ENCODE measurements at places on chromosomes 2 and 18. TPM values are rescaled to one million over a fixed set of nuclear protein-coding genes. Genes with fewer than 3 reads are reported as not detected.

GRCh38 chr2:85933753-85934594, 45.2 kb upstream of the ST3GAL5 start:
- DNase-seq = peak; percentile 80

NT5C1B gene
- total RNA-seq = not detected

DNA sequence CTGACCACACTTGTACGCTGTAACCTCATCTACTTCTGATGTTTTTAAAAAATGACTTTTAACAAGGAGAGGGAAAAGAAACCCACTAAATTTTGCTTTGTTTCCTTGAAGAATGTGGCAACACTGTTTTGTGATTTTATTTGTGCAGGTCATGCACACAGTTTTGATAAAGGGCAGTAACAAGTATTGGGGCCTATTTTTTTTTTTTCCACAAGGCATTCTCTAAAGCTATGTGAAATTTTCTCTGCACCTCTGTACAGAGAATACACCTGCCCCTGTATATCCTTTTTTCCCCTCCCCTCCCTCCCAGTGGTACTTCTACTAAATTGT, 2.1 kb downstream of the RHOB start:
- no peak for DNase-seq

DNA sequence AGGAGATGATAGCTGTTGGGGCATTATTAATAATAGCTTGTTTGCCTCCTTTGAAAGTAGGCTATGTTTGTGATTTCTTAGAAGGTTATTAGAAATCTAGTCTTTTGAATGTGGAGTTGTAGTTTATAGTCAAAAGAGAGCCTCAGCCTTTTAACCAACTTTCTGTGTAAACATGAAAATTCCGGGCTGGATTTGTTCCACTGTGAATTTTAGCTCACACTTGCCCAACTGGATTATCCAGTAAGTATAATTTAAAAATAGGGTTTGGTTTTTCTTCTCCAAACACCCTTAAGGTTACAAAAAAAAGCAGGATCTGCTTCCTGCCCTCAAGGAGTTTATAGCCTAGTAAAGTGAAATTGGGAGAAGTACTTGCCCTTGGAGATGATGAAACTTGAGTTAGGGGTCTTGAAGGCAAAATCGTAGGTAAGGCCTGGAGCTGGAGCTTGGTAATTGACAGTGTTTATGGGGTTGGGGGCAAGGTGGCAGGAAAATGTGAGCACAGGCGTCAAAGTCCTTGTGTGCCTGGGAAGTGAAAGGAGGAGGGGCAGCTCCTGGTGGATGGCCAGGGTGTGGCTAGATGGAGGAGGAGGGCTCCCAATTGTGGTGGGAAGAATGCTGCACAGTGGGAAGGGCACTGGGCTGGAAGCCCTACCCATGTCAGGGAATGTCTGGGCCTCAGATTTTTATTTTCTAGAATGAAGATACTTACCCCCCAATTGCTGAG, 21.3 kb downstream of the ITGA6 start:
- no peak for DNase-seq

DNA sequence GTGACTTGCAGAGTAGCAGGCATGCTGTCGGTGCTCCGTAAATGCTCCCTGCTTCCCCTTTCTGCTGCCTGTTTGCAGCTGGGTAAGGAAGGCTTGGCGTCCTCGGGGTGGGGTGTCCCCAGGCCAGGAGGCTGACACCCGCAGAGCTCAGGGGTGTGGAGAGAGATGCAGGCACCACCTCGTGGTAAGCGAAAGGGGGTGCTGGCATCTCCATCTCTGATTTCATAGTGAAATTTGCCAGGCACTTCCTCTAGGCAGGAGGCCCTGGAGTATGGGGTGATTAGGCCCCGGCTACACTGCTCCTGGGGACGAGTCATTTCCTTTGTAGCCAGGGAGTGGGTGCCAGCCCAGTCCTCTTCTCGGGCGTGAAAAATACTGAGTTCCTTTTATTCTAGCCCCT, 160.4 kb downstream of the KLHL29 start:
- peak; percentile 47 for DNase-seq

DNA sequence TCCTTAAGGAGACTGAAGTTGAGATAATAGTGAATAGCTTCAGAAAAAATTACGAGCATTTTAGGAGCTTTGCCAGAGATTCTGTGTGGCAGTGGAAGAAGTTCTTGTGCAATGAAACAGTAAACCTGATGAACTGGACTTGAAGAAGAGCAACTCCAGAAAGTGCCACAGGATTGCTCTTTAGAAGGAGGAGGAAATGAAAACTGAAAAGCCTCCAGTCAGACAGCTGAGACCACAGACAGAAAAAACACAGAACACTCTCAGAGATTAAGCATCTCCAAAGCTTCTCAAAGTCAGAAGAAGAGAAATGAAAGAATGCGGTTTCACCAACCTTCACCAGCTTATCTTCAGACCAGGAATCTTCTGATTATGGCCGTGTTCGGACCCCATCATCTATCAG, 329.7 kb upstream of the CNTNAP5 start:
- no peak for DNase-seq

- peak; percentile 21 for DNase-seq
Measured at GRCh38 chr2:44741507-44741906, 200.0 kb upstream of the SIX3 start.

CYBRD1 gene
- total RNA-seq = 186 TPM

GRCh38 chr2:181354626-181355025, 102.6 kb upstream of the ITGA4 start:
- DNase-seq = peak; percentile 21

PCARE gene
- not detected for total RNA-seq

REG3G gene
- total RNA-seq = not detected

ACVR1C gene
- total RNA-seq = not detected

DNA sequence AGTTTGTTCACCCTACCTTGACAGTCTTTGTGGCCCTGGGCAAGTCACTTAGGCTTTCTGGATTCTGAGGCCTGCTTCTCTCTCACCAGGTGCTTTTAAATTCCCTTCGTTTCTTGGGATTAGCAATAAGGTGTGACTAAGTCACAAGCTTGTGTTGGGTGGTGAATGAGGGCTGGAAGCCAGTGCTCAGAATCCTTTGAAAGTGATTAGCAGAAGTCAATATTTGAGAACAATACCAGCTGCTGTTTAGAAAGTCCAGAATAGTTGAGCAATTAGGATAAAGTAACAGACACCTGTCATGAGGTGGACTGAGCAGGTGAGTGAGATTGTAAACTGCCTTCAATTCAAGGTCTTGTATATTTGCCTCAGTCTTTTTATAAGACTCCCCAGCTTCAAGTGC, 19.3 kb upstream of the MGAT5 start:
- no peak for DNase-seq

DNA sequence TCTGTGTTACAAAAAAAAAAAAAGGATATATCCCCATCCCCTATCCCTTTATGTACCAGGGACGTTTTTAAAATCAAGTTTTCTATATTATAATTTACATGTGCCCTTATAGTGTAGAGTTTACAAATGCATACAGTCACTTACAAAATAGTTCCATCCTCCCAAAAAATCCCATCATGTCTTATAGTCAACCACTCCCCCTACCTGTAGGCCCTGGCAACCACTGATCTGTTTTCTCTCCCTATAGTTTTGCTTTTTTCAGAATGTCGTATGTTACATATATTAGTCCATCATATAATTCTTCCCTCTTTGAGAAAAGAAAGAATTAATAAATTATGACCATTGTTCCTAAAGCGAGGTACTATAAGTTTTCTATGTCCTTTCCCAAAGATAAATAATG, 17.8 kb downstream of the CFAP210 start:
- DNase-seq = no peak

DNA sequence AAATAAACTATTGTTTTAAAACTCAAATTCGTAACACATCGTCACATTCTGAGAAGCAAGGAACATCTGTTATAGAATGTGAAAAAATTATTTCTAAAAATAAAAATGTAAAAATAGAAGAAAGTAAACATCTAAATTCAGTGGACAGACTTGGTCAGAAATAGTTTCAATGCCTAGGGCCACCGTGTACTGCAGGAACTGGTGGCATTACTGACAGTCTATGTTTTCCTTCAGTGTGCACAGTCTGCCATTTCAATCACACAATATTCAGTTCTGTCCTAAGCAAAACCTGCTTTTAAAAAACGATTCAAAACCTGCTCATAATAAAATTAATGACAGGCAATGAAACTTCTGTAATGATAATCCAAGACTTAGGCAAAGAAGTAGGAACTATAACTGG, 190.1 kb downstream of the ERBB4 start:
- DNase-seq = no peak

GRCh38 chr2:234395891-234396420, 100.9 kb downstream of the ARL4C start:
- no peak for DNase-seq

DNA sequence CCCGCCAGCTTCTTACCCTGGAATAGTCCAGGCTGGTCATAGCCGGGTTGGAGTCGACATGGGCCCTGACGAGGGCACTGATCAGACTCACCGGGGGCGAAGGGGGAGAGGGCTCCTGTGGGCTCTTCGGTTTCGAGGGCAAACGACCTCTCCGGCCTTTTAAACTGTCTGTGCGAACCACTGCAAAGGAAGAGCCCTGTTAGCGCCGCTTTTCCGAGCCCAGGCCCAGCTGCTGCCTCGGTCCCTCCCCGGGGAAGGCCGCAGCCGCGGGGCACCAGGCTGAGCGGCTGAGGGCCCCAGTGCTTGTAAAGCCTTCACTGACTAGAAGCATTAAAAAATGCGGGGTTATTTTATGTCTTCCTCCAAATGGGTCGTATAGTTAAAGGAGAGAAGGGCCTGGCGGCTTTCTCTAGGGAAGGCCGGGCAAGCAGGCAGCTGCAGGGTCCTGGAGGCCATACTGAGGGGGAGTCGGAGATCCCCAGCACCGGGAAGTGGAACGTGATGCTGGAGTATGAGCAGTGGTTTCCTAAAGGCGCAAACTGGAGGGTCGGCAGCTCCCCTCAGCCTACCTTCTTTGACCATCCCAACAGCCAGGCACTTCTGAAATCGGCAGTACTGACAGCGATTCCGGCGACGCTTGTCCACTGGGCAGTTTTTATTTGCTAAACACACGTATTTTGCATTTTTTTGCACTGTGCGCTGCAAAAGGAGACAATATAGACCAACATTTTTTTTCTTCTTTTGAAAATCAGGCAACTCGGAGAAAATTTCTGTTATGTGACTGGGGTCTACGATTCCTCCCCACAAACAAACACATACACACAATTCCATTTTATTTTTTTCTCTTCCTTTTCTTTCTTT, 4.5 kb downstream of the NR4A2 start:
- DNase-seq = no peak

GRCh38 chr2:126635281-126635680, 20.7 kb upstream of the GYPC start:
- no peak for DNase-seq

DNA sequence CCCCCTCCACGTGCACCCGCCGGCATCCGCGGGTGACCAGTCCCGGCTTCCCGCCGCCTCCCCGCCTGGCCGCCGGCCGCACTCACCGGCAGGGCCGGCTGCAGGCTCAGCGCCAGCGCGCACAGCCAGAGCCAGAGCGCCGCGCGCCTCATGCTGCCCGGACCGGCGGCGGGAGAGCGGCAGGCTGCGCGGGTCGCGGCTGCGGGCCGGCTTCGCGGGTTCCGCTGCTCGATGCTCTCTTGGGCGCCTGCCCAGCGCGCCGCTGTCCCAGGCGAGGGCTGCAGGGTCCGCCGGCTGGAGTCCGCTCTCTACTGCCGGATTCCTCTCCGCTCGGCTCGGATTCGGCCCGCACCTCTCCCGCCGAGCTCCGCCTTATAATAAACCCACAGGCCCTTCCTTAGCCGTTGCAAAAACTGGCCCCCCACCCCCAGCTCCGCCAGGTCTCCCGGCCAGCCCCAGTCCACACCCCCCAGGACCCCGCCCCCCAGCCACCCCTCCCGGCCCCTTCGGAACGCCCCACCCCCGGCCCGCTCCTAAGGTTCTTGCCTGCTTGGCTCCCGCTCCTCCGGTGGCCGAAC, at the start of gene SDC1:
TSS of gene SDC1 (minus strand) at position 415 of the 578 bp plus-strand sequence. CDS start at position 152, 263 bp downstream.
- DNase-seq = peak; percentile 68

DNA sequence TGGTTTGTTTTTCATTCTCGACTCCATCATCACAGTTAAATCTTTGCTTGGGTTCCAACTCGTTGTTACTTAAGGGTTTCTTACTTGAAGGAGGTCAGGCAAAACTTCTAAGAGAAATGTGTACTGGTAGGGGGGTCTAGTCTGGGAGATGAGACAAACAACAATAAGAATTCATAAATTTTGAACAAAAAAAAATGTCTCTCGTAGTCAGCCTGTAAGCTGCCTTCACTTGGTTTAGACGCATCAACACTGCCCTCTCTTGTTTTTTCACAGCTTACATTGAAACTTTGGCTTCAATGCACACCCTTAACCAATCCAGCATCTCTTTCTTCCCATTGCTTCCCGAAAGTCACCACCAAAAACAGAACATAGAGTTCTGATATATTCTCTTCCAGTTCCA, 576.4 kb upstream of the PIK3C3 start:
- DNase-seq = peak; percentile 66

DNA sequence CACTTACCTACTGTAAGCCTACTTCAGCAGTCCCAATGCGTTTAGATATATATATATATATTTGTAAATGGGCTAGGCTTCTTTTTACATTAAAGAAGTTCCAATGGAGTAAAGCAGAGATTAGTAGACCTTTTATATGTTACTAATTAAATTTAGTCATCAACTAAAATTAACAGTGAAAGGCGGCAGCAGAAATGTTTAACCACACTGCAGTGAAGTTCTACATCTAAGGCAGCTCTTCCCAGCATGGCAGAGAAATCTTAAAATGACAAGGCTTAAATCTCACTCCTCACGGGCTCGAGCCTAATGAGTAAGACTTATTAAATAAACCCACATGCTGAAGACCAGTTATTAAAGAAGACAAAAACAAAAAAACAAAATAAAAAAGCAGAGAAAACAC, 19.1 kb upstream of the KANSL1L start:
- DNase-seq = no peak

HOXD8 gene
- 11.6 TPM for total RNA-seq

SH3RF3 gene
- 3.6 TPM for total RNA-seq

DNA sequence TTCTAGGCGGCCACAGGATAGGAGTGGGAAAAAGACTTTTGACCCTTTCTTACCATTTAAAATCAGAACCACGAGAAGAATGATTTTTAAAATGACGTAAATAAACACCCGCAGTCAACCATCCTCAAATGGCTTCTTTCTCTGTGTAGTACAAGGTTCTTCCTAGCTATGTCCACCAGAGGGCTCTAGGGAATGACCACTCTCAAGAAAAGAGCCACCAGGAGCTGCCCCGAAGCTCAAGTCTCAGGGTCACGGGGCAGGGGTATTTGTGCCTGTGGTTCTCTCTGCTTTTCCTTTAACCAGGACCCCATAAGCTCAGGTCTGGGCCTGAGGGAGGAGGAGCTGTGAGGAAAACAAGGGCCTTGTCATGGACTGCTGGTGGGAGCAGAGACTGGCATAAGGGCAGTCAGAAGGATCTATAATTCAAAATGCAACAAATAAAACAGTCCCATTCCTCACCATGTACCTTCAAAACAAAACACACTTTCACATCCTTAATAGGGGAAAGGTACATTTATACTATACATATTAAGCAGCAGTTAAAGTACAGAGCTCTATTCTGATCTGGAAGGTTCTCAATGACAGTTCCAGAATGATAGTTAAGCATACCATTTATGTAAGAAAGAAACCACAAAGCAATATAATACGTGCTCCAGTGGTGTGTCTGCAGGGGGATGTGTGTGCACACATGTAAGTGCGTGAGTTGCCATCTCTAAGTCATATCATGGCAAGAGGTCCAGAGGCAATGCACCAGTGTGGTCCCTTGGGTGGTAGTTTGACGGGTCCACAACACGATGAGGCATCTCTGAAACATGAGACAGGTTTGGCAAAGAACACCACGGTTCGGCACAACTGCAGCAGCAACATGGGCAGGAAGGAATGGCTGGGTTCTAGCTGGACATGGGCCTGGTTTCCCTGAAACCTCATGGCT, 18.6 kb downstream of the LYPD1 start:
- peak; percentile 46 for DNase-seq
